GM04504 (cell line): ENCODE measurements at places on chromosomes 16 and 17.

DNA sequence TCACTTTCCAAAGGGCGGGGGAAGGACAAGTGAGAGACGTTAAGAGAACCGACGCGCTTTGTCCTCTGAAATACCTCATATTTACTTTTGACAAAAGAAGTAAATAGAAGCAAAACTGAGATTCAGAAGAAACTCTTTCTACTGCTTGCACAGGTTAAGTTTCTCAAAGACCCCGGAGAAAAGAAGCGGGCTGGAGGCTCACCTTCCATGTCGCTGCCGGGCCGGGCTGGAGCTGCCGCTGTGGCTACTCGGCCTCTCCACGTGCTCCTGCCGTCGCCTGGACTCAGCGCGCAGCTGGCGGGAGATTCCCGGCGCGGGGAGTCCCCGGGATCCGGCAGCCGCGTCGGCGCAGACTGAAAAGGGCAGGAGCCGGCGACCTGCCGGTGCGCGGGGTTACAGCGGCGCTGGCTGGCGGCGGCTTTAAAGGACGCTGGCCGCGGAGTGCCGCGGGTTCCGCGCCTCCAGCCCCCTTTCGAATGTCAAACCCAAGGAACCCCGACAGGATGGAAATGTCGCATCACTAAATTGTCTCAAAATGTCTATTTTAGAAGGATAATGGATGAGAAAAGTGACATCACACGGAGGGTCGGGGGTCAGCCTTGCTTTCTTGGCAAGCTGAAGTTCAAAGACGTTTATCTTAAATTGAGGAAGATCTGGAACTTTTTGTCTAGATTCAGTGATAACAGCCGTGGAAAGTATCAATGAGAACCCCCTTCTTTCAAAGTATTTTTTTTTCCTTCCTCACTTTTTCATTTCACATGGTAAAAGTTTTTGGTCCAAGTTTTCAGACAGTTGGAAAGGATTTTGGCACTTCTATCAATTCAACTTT is at the start of gene IKZF3:
IKZF3 (minus strand) TSS at position 395 of the 829 bp plus-strand sequence; CDS start at position 209, 186 bp downstream.
- DNase-seq, result no peak

DNA sequence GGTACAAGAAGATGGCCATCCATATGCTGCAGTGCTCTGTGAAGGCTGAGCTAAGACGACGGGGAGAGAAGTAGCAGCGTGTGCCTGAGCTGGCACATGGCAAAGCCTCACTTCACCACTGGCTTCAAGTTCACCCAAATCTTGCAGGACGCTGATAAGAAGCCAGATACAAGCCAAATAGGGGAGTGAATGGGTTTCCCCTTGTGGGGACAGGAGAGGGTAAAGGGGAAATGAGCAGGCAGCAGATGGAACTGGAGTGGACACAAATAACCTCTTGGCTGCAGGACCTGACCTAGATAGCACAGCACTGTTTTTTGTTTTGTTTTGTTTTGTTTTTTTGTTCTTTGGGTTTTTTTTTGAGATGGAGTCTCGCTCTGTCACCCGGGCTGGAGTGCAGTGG is 21.0 kb upstream of the PITPNA start:
- no peak for DNase-seq

- peak; percentile 68 for DNase-seq
Observed at GRCh38 chr17:43723697-43724359, 34.8 kb downstream of the SOST start.

DNA sequence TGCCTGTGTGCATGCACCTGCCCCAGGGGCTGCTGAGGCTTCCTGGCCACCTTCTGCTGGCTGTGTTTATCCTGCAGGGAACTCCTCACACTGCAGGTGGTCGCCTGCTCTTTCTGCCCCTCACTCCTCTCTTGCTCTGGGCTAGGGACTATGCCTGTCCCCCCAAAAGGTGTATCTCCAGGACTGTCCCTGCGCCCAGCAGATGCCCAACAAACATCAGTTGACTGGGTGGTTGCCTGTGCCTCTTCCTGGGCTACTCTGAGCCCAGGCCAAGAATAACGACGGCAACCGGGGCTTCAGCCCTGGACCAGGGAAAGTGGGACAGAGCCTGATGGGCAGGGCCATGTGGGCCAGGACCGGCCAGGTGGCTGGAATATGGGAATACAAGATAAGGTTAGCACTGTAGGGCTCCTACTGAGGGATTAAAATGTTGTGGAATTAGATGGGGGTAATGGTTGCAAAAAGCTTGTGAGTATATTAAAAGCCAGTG is 55.4 kb downstream of the VAC14 start:
- no peak for DNase-seq

DNA sequence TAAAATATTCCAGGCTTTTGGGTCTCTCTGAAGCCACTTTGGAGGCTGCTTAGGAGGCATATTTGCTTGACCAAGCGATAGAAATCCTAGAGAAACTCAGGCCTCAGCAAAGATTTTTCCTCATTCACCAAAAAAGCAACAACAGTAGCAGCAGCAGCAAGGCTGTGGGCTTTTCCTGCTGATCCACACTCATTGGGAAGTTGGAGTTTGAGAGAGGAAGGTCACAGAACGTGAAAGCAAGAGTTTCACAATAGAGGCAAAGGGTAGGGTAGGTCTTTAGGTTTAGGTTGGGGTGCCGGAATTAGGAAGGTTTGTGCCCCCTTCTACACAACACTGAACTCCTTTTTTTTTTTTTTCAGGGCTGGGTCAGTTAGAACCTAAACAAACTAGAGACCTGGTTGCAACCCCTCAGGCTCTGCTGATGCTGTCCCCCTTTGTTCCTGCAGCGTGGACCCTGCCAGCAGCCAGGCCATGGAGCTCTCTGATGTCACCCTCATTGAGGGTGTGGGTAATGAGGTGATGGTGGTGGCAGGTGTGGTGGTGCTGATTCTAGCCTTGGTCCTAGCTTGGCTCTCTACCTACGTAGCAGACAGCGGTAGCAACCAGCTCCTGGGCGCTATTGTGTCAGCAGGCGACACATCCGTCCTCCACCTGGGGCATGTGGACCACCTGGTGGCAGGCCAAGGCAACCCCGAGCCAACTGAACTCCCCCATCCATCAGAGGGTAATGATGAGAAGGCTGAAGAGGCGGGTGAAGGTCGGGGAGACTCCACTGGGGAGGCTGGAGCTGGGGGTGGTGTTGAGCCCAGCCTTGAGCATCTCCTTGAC is 2.0 kb downstream of the TMUB2 start:
- DNase-seq, result no peak

DNA sequence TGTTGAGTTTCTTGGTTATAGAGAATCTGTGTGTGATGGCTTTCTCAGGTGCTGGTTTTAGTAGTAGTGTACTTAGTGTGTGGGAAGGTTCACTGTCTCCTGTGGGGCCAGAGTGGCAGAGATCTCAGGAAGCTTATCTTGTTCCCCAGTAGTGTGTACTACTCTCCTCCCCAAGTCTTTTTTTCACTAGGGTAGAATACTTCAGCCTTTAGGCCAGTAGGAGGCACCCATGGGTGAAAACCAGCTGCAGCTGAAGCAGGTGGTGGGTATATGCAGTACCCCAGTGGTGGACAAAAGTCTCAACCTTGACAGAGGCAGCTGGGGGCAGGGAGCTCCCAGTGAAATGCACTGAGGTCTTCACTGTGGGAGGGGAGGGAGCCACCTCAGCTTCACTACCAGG is 109.9 kb downstream of the PHKB start:
- no peak for DNase-seq

DNA sequence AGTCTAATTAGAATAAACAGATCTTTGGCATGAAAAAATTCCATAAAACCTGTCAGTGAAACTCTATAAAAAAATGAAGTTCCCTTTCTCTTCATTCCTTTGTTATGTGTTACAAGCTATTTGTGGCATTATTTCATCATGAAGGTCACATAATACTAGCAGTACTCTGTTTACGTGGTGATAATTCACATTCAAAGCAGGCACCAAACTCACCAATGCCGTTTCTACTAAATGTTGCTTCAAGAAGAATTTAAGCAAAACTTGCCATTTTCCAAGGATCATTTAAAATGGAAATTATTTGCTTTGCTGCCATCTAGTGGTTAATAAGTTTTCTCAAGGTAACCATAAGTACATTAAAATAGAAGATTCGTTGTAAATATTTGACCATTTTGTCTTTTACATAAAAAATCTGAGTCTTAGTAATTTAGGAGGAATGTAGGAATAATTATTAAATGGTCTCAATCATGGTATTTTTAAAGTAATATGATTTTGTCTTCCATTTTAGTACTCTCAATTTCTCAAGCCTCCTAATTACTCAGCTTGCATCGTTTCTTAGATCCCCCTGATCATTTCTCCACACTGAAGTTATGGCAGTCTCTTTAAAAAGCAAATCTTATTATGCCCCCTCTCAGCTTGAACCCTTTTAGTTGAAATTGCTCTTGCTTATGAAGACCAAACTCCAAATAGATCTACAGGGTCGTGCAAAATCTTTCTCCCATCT is 80.8 kb downstream of the OMG start:
- peak; percentile 86 for DNase-seq

DNA sequence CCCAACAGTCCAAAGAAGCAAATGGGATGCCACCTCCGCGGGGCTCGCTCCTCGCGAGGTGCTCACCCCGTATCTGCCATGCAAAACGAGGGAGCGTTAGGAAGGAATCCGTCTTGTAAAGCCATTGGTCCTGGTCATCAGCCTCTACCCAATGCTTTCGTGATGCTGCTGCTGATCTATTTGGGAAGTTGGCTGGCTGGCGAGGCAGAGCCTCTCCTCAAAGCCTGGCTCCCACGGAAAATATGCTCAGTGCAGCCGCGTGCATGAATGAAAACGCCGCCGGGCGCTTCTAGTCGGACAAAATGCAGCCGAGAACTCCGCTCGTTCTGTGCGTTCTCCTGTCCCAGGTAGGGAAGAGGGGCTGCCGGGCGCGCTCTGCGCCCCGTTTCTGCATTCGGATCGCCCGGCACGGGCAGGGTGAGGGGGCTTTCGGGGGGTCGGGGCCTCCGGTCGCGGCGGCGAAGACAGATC is at the start of gene CDH13:
CDH13 (plus strand) TSS at position 179 of the 471 bp plus-strand sequence.
- peak; percentile 51 for DNase-seq

DNA sequence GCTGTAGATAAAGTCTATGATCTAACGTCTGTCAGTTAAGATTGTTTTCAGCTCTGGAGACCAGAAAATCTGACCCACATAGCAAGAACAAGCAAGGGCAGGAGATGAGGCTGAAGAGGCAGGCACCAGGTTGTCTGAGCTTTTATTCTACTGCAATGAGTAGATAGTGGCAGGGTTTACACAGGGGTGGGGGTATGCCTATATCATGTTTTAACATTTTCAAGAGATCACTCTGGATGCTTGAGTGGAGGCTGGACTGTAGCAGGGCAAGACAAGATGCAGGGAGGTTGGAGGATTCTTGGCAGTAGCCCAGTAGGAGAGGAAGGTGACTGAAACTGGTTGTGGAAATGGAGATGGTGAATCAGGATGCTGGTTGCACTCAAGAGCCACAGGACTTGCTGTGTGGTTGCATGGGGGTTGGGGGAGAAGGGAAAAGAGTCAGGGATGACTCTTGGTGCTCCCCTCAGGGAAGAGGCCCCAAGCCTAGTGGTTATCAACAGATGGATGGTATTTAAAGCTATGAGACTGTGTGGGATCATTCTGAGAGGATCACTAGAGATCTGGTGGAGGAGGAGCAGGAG is 143.1 kb upstream of the KCNJ18 start:
- DNase-seq, result peak; percentile 11

DNA sequence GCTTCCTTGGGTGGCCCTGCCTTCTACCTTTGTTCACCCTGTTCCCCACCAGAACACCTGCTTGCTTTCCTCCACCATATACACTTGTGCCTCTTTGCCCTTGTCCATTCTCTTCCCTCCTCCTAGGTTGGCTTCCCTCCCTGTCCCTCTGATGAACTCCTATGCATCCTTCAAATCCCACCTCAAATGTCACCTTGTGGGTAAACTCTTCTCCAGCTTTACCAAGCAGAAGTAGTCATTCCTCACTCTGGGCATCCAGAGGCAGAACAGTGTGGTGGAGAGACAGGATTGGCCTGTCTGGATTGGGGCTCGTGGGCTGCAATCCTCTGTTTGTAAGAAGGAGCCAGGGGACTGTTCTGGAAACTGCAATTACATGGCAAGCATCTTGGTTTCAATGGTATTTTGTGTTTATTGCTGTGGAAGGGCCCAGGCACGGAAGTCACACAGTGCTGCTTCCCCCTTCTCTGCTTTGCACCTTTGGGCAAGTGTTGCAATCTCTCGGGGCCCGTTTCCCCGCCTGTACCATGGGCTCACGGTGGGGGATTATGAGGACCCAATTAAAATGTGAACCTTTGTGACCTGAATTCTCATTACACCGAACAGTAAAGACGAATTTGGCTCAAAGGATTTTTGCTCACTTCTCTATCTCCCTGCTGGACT is 21.9 kb upstream of the NXPH3 start:
- DNase-seq, result no peak

DNA sequence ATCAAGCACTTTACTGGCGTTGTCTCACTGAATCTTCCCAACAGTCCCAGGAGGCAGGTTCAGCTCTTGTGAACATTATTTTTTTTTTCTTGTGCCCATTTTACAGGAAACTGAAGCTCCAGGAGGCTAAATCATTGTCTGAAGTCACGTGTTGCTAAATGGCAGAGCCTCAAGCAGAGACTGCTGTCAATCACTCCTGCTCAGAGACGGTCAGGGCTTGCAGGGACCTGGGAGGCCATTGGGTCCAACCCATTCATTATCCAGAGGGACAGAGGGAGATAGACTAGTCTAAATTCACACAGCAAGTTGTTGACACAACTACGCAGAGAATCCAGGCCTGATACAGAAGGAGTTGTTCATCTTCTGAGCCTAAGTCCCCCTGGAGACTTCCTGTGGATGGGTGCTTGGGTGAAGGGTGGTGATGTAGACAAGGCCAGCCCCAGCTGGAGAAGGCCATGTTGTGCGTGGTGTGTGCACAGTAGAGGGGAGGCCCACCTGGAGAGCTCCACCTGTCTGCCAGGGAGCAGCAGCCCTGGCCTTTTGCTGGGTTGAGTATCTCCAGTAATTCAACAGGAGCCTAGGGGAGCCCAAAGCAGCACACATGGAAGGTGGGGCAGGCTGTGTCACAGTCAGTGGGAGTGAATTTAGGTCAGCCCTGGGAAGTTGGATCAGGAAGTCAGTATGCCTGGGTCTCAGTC is 24.3 kb upstream of the C1QL1 start:
- DNase-seq, result no peak

DNA sequence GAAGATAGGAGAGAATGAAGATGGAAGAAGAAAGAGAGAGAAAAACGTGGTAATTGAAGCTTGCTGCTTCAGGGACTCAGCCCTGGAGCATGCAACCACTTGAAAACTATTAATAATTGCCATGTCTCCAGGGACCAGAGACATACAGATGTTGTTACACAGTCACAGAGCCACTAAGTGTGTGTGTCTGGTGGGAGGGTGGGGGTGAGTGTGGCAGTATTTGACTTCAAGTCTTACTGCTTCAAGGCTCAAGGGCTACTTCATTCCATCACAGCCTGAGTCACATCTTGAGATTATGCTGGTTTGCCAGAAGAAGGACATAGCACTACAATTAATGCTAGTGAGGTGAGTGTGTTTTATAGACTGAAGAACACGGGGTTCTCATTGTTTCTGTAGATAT is 202.2 kb downstream of the CDH8 start:
- no peak for DNase-seq

GRCh38 chr17:17682737-17683680 is 1.8 kb downstream of the RAI1 start:
- peak; percentile 80 for DNase-seq

- DNase-seq, result no peak
Observed at GRCh38 chr16:75317101-75317522, 65.7 kb upstream of the BCAR1 start.

GRCh38 chr16:89383095-89384003 is 107.0 kb downstream of the ANKRD11 start:
- DNase-seq, result no peak
